ENCODE measurements at places on chromosomes 4 and X.

DNA sequence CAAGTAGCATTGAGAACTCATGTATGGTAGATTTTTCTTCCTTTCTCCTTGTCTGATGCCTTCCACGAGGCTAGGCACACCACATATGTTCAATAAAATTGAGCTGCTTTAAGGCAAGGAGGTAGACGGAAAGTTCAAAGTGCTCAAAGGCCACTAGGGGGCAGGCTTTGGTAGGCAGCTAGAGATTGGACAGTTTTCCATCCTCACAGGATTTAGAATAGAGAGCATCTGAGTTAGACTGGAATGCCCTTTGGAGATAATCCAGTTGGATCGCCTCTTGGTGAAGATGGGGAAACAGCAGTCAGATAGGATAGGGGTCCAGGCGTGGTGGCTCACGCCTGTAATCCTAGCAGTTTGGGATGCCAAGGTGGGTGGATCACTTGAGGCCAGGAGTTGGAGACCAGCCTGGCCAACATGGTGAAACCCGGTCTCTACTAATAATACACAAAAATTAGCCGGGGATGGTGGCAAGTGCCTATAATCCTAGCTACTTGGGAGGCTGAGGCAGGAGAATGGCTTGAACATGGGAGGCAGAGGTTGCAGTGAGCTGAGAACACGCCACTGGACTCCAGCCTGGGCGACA, 30.4 kb downstream of the ELF4 start:
- DNase-seq, result peak; percentile 37

DNA sequence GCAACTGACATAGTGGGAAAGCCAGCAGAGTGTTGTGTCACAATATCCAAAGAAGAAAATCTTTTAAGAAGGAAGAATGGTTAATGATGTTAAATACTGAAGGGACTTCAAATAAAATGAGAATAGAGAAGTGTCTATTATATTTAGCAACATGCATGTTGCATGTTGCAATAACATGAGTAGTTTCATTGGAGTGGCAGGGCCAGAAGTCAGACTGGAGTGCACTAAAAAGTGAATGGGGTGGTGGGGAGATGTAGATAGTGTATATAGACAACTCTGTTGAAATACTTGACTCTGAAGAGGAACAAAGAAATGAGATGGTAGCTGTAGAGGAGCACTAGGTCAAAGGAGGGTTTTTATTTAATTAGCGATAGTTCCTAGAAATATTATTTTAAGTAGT, 9.5 kb upstream of the AMMECR1 start:
- no peak for DNase-seq

DNA sequence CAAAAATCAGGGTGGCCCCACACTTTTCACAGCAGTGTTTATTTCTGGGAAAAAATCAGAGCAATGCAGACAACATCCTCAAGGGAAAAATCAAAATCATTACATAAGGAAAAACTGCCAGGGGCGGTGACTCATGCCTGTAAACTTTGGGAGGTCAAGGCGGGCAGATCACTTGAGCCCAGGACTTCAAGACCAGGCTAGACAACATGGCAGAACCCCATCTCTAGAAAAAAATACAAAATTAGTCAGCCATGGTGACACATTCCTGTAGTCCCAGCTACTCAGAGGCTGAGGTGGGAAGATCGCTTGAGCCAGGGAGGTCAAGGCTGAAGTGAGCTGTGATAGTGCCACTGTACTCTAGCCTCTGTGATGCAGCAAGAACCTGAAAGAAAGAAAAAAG, 102.8 kb downstream of the NAF1 start:
- no peak for DNase-seq

DNA sequence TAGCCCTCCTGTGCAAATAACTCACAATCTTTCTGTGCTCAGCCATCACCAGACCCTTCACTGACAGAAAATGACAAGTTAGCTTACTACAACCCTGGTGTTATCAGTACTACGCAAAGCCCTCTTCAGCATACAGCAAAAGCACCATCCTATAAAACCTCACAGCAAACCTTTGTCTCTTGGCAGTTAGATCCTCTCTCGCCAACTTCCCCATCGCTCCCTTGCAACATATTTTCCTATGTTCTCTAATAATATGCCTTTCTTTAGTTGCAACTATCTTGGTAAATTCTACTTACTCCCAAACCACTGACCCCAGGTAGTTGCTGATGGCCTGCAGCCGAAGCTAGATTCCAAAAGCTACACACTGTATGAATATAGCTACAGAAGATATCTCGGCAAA, 856.9 kb upstream of the FRG1 start:
- no peak for DNase-seq

DNA sequence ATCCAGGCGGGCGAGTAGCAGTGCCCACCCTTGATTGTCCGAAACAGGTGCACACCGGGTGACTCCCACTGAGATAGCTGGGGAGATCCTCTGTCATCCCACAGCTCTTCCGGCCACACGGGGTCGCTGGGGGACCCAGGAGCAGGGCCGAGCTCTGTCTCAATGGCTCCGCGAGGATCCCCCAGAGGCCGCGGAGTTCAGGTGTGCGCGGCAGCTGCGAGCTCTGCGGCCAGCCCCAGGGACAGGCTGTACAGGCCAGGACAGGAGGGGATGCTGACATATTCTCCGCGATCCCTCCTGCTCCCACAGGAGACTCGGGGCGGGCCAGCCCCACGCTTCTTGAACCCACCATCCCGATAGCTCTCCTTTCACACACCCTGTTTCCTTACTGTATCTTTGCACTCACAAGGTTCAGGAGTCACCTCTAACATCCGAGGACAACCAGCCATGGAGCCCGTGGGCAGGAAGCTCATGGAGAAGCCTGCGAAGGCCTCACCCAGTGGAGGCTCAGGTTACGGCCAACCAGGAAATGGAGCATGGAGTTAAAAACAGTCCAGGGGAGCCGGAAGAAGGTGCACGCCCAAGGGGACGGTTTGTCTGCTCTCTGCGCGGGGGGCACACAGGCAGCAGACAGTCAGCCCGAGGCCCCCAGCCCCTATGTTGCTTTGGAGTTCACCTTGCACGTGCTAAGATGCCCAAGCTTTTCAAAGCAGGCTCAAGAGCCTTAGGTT, 77.9 kb upstream of the AMELX start:
- no peak for DNase-seq

- peak; percentile 24 for DNase-seq
Measured at GRCh38 chrX:115892787-115893671, 277.5 kb upstream of the AGTR2 start.

DNA sequence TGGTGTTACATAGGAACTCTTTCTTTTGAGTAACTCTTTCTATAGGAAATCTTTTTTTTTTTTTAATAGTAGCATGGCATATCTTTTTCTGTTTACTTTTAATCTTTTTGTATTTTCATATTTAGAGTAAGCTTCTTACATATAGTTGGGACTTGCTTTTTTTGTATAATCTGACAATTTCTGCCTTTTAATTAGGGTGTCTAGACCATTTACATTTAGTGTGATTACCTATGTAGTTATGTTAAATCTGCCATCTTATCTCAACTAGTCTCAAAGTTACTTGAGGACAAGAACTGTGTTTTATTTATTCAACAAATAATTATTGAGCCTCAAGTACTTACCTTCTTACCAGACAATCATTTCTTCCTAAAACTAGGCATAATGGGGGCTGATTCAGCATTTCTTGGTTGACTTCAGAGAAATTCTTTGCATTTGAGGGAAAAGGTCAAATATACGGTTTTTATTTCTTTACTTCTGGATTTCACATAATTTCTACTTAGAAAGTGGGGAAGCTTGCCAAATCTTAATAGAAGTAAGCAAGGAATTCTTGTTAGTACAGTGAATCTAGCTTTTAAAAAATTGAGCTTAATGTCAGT, 28.6 kb downstream of the MND1 start:
- no peak for DNase-seq

DNA sequence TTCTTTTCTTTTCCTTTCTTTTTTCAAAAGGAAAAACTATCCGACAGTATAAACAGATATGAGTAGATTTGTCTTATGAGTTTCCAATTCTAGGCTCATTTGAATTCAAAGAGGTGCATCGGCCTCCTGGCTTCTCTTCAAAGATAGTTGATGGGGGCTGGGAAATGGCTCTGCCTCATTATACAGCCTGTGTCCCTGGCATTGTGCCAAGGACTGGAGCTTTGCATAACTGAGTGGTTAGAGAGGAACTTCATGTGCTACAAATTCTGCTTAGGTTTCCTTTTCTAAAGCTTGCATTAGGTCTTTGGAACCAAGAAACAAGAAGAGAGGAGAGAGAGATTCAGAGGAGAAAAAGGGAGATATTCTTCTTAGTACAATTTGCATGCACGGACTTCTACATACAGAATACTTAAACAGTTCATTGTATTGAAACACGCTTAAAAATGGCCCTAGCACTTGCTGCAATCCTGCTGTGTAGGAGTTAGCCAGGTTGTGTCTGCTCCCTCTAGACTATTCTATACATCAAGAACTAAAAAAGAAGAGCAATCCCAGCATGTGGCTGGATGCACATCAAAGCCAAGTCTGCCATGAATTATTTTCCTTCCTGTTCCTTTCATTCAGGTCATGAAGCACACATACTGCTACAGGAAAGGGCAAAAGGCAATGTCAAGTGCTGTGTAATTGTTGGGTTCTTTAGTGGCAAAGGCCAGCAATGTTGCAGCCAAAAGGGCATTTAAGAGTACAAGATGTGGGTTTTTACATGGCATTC, 70.9 kb downstream of the INTS12 start:
- DNase-seq, result peak; percentile 19

- no peak for DNase-seq
Measured at GRCh38 chr4:184514121-184514988, 40.0 kb upstream of the IRF2 start.

GRCh38 chr4:26351685-26352084, 30.9 kb downstream of the RBPJ start:
- no peak for DNase-seq

DNA sequence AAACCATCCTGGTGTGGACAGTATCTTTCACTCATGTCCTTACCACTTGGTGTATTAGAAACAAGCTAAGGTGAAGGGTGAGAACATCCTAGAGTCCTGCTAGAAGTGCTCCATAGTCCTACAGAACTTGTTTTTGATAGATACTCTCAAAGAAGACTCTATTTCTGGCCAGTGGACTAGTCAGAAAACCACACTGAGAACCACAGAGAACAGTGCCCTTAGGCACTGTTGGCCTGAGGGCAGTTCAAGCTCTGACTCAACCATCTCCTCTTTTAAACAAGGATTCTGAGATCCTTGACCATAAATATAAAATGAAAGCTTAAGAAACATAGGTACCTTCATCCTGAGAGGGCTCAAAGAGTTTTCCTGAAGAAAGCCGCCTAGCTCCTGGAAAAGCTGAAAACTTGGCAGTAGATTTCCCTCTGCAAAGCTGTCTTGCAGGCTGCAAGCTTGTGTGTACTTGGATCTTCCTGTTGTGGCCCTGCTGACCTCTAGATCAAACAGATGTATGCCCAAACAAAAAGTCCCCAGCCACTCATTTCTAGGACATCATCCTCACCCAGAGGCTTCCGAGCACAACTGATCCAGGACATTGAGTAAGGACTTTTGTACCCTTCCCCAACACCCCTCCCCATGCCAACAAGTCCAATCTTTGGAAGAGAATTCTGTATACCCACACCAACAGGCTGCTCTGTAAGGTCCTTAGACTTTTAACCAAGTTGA, 111.6 kb upstream of the CXCL13 start:
- no peak for DNase-seq

DNA sequence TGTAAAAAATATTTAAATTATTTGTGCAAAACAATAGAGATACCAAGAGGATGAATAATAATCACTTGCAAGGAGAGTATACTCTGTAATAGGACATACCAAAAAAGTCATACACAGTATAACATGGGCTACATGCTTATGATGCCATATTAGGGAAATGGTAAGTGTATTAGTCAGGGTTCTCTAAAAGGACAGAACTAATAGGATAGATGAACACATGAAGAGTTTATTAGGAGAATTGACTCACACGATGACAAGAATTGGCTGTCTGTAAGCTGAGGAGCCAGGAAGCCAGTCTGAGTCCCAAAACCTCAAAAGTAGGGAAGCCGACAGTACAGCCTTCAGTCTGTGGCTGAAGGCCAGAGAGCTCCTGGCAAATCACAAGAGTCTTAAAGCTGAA, 151.2 kb downstream of the DTHD1 start:
- no peak for DNase-seq

Data from NCI-H187 treated with DMSO at 0.1 percent for 48 hours (cell line).